ENCODE measurements at places on chromosomes 2 and 18. TPM values are rescaled to one million over a fixed set of nuclear protein-coding genes. Genes with fewer than 3 reads are reported as not detected.

Gene STPG4
- 0.36 TPM for total RNA-seq

Gene MTHFD2
- 215 TPM for total RNA-seq

Gene NFATC1
- total RNA-seq = 30.8 TPM

Gene ANKRD30B
- total RNA-seq = not detected

Gene ALK
- not detected for total RNA-seq

Gene NXPH2
- total RNA-seq = 5.4 TPM

Gene IL37
- total RNA-seq = not detected

Gene SLC4A5
- total RNA-seq = 1.2 TPM

Gene UBXN4
- total RNA-seq = 83.7 TPM

Gene TEX44
- not detected for total RNA-seq

Gene EMILIN1
- 0.31 TPM for total RNA-seq

Gene ATP6V1C2
- 0.54 TPM for total RNA-seq

Gene TXNDC2
- total RNA-seq = 0.90 TPM

Gene UGT1A6
- total RNA-seq = not detected

Gene TNFAIP6
- not detected for total RNA-seq

Gene VSNL1
- total RNA-seq = not detected

Gene UNC80
- 0.08 TPM for total RNA-seq

GRCh38 chr18:60485201-60485600, 112.6 kb upstream of the MC4R start:
- DNase-seq = no peak
- no peak overlapping the region for H3K27ac ChIP-seq
- H3K36me3 ChIP-seq = no peaks in the 10 kb centered on the region
- H3K4me1 ChIP-seq = no peaks in the 10 kb centered on the region
- H3K4me3 ChIP-seq = no peak overlapping the region
- no peaks in the 10 kb centered on the region for H3K27me3 ChIP-seq

DNA sequence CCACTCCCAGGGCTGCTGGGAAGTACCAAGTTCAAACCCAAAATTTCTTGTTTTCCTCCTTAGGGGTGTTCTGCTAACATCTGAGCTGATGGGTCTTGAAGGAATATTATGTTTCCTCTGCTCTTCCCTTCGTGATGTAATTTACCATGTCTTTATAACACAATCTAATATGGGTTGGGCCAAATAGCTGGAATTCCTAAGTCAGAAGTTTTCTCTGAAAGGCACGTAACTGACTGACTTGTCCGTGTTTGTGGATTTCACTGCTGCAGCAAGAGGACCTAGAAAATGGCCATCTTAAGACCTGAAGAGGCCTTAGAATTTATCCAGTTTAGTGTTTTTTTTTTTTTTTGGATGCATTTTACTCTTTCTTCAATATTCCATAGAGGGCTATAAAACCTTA, 256.7 kb downstream of the DCDC2C start:
- H3K27ac ChIP-seq = no peak overlapping the region
- peaks cover 3% of the 10 kb centered on the region for H3K27me3 ChIP-seq
- DNase-seq = no peak
- no peaks in the 10 kb centered on the region for H3K36me3 ChIP-seq
- H3K4me3 ChIP-seq = no peak overlapping the region

- H3K4me1 ChIP-seq = no peaks in the 10 kb centered on the region
- H3K27ac ChIP-seq = no peak overlapping the region
- H3K4me3 ChIP-seq = no peak overlapping the region
- no peaks in the 10 kb centered on the region for H3K36me3 ChIP-seq
- H3K27me3 ChIP-seq = no peaks in the 10 kb centered on the region
These were observed 27.8 kb downstream of the CTIF start for GRCh38 chr18:48566589-48566988.

DNA sequence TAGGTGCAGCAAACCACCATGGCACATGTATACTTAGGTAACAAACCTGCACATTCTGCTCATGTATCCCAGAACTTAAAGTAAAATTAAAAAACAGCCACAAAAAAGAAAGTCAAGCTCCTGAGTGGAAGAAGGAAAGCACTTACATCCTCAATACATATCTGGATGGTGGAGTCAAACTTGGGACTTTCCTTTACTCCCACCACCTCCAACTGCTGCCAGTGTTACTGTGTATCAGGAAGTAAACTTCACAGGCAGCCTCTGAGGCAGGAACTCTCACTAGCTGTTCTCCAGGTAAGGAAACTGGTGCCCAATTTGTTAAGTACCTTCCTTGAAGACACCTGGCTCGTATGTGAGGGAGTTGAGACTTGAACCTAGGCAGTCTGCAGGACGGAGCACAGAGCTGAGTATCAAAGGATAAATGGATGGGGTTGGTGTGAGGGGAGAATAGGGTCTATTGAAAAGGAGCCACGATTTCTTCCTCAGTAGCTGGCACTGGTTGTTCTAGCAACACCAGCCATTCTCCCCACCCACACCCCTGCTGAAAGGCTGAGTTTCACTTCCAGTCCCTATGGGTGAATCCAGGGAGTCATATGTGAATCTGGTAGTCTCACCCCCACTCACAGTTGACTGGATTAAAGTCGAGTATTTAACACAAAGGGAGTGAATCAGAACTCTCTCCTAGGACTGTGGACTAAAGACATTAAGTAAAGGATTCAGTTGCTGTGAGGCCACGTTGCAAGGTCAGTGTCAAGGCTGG, 50.0 kb upstream of the GPR39 start:
- H3K27me3 ChIP-seq = no peaks in the 10 kb centered on the region
- no peak for DNase-seq
- H3K4me1 ChIP-seq = no peaks in the 10 kb centered on the region

- H3K4me1 ChIP-seq = no peaks in the 10 kb centered on the region
- no peak overlapping the region for H3K4me3 ChIP-seq
- no peak for DNase-seq
- no peak overlapping the region for H3K27ac ChIP-seq
- no peaks in the 10 kb centered on the region for H3K36me3 ChIP-seq
- H3K27me3 ChIP-seq = no peaks in the 10 kb centered on the region
These were observed 134.4 kb upstream of the LTBP1 start for GRCh38 chr2:32812316-32812715.

GRCh38 chr2:2466534-2466933, 135.5 kb upstream of the MYT1L start:
- DNase-seq = no peak
- H3K27ac ChIP-seq = no peak overlapping the region

GRCh38 chr2:160431441-160431840, 62.2 kb downstream of the RBMS1 start:
- H3K36me3 ChIP-seq = no peaks in the 10 kb centered on the region
- no peak overlapping the region for H3K4me3 ChIP-seq
- no peak overlapping the region for H3K27ac ChIP-seq

DNA sequence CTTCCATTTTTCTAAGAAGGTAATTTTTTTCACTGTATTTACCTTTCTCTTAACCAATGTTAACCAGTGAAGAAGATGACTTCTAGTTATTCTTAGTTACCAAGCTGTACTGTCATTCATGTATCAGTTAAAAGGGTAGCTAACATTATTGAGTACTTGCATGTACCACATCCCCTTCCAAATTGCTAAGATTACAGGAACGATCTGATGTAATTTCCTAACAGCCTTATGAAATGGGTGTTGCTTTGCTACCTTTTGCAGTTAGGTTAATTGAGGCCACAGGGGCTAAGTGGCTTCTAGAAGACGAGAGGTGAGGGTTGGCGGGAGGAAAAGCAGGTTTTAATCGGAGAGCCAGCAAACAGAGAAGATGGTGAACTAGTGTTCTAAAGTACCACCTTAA, 1.8 kb upstream of the SULT6B1 start:
- H3K36me3 ChIP-seq = no peaks in the 10 kb centered on the region
- DNase-seq = no peak
- no peaks in the 10 kb centered on the region for H3K27me3 ChIP-seq
- H3K4me1 ChIP-seq = 0 out of 2 replicates have a peak, but pooled peaks cover 4% of the 10 kb centered on the region

- H3K36me3 ChIP-seq = no peaks in the 10 kb centered on the region
- no peaks in the 10 kb centered on the region for H3K27me3 ChIP-seq
- no peaks in the 10 kb centered on the region for H3K4me1 ChIP-seq
- no peak overlapping the region for H3K27ac ChIP-seq
- no peak overlapping the region for H3K4me3 ChIP-seq
These were observed 376.6 kb upstream of the NETO1 start for GRCh38 chr18:73244401-73244800.

- no peaks in the 10 kb centered on the region for H3K27me3 ChIP-seq
- DNase-seq = no peak
- no peak overlapping the region for H3K4me3 ChIP-seq
These were observed 291.2 kb upstream of the DDX18 start for GRCh38 chr2:117523267-117523666.

- DNase-seq = no peak
- H3K4me1 ChIP-seq = no peaks in the 10 kb centered on the region
- no peak overlapping the region for H3K27ac ChIP-seq
These were observed 113.6 kb upstream of the NXPH2 start for GRCh38 chr2:138893746-138894145.

GRCh38 chr2:170462433-170463205, 252.5 kb upstream of the SP5 start:
- H3K27me3 ChIP-seq = no peaks in the 10 kb centered on the region
- H3K36me3 ChIP-seq = no peaks in the 10 kb centered on the region
- H3K27ac ChIP-seq = no peak overlapping the region
- no peak overlapping the region for H3K4me3 ChIP-seq

- peaks cover 11% of the 10 kb centered on the region for H3K36me3 ChIP-seq
- H3K4me1 ChIP-seq = no peaks in the 10 kb centered on the region
- no peak overlapping the region for H3K4me3 ChIP-seq
- H3K27me3 ChIP-seq = no peaks in the 10 kb centered on the region
- no peak overlapping the region for H3K27ac ChIP-seq
- no peak for DNase-seq
These were observed 64.6 kb downstream of the TRAPPC8 start for GRCh38 chr18:31878358-31878757.

- H3K36me3 ChIP-seq = no peaks in the 10 kb centered on the region
- no peak overlapping the region for H3K4me3 ChIP-seq
- no peaks in the 10 kb centered on the region for H3K4me1 ChIP-seq
- H3K27ac ChIP-seq = no peak overlapping the region
- no peaks in the 10 kb centered on the region for H3K27me3 ChIP-seq
- DNase-seq = no peak
These were observed 171.5 kb downstream of the ALK start for GRCh38 chr2:29749843-29750242.

GRCh38 chr2:149692961-149693396, 105.4 kb upstream of the MMADHC start:
- no peaks in the 10 kb centered on the region for H3K4me1 ChIP-seq
- no peak for DNase-seq
- no peaks in the 10 kb centered on the region for H3K27me3 ChIP-seq

DNA sequence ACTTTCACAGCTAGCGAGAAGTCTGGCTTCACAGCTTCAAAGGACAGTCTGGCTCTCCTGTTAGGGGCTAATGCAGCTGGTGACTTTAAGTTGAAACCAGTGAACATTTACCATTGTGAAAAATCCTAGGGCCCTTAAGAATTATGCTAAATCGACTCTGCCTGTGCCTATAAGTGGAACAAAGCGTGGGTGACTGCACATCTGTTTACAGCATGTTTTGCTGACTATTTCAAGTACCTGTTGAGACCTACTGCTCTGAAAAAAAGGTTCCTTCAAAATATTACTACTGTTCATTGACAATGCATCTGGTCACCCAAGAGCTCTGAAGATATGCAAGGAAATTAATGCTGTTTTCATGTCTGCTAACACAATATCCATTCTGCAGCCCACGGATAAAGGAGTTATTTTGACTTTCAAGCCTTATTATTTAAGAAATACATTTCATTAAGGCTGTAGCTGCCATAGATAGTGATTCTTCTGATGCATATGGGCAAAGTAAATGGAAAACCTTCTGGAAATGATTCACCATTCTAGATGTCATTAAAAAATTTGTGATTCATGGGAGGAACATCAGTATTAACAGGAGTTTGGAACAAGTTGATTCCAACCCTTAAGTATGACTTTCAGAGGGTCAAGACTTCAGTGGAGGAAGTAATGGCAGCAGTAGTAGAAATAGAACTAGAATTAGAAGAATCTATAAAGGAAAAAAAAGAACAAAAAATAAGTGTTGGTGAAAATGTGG, 48.9 kb downstream of the POLR1A start:
- H3K4me1 ChIP-seq = no peaks in the 10 kb centered on the region
- H3K27ac ChIP-seq = no peak overlapping the region

DNA sequence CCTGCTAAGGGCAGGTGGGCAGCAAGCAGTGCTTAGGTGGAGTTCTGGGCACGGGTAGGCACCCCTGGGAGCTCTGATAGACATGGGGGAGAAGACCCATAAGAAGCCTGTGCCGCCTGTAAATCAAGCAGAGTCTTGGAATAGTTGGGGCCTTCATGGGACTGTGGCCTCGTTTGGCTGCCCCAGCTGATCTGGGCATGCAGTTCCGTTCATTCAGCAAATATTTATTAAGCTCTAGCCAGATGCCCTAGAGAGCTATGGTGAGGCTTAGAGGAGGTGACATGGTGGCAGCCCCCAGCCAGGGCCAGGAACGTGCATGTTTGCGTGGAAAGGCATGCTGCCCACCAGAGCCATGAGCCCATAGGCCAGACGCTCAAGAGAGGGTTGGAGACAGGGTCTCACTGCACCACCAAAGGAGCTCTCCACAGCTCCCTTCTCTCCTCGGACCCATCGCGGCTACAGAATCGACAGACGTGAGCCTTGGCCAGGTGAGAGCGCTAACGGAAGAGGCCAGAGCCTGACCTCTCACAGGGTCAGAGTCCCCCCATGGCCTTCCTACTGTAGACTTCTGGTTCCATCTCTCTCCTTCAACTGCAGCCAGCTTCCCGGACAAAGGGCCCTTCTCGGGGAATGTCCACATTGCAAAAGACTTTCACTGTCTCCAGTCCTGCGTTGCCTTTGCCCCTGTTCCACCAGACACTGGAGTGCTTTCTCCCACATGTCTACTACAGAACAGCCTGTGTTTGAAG, 135.7 kb downstream of the INHBB start:
- no peak for DNase-seq
- H3K4me1 ChIP-seq = no peaks in the 10 kb centered on the region
- H3K27ac ChIP-seq = no peak overlapping the region
- no peaks in the 10 kb centered on the region for H3K36me3 ChIP-seq

- H3K36me3 ChIP-seq = no peaks in the 10 kb centered on the region
- no peak for DNase-seq
- no peak overlapping the region for H3K4me3 ChIP-seq
- H3K27ac ChIP-seq = no peak overlapping the region
These were observed 182.2 kb upstream of the ZFP36L2 start for GRCh38 chr2:43408407-43409160.

DNA sequence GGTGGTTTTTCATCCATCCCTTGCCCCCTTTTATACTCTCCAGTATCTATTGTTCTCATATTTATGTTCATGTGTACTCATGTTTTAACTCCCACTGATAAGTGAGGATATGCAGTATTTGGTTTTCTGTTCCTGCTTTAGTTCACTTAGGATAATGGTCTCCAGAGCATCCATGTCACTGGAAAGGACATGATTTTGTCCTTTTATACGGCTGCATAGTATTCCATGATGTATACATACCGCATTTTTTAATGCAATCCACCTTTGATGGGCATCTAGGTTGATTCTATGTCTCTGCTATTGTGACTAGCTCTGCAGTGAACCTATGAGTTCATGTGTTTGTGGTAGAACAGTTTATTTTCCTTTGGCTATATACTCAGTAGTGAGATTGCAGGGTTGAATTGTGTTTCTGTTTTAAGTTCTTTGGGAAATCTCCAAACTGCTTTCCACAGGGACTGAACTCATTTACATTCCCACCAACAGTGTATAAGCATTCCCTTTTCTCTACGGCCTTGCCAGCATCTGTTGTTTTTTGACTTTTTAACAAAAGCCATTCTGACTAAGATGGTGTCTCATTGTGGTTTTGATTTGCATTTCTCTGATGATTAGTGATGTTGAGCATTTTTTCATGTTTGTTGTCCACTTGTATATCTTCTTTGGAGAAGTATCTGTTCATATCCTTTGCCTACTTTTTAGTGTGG, 420.2 kb downstream of the THSD7B start:
- H3K4me1 ChIP-seq = no peaks in the 10 kb centered on the region
- H3K27me3 ChIP-seq = no peaks in the 10 kb centered on the region
- DNase-seq = no peak
- H3K36me3 ChIP-seq = no peaks in the 10 kb centered on the region
